ENCODE measurements at places on chromosomes 1 and 21.

GRCh38 chr1:10793129-10793651 is 3.3 kb downstream of the CASZ1 start:
- DNase-seq = no peak

DNA sequence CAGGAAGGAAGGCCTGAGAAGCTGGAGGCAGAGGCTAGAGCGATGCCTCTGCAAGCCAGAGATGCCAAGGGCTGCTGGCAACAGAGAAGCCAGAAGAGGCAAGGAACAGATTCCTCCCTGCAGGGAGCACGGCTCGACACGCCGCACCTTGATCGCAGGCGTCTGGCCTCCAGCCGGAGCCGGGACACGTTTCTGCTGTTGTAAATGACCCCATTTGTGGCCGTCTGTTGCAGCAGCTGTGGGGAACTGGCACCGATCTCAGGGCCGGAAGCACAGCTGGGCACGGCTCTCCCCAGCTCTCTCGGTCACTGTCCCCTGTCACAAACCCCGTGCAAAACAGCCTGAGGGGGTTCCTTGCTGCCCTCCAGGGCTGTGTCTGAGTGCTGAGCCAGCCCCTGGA is 59.6 kb downstream of the SIK1 start:
- DNase-seq = no peak

DNA sequence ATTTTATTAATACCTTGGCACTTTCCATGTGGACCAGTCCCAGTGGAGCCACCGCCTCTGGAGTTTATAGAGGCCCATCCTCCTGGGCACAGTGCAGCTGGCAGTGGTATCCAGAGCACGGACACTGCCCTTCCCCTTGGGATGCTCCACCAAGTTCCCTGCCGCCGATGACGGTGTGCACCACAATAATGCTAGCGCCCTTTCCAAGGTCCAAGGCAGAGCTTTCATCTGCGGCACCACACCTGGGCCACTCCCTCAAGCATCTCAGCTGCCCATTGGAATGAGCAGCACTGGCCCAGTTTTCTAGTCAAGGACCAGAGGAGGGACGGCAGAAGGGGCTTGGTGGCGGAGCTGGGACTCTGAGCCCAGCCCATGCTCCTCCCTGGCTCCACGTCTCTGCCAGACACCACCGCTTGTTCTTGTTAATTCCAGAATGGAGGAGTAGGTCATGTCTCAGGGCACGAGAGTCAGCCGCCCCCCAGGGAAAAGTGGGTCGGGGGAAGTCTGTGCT is 24.5 kb downstream of the SIM2 start:
- DNase-seq = no peak

DNA sequence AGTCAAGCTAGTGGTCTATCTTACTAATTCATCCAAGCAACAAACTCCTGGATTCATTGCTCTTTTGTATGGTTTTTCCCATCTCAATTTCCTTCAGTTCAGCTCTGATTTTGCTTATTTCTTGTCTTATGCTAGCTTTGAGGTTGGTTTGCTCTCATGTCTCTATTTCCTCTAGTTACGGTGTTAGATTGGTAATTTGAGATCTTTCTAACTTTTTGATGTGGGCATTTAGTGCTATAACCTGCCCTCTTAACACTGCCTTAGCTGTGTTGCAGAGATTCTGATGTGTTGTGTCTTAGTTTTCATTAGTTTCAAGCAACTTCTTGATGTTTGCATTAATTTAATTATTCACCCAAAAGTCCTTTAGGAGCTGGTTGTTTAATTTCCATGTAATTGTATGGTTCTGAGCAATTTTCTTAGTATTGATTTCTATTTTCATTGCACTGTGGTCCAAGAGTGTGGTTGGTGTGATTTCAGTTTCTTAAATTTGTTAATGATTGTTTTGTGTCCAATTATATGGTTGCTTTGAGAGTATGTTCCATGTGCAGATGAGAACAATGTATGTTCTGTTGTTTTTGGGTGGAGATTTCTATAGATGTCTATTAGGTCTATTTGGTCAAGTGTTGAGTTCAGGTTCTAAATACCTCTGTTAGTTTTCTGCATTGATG is 154.6 kb downstream of the PLPPR5 start:
- no peak for DNase-seq

- DNase-seq = no peak
Measured at GRCh38 chr1:205250699-205251098, 23.0 kb downstream of the TMCC2 start.

DNA sequence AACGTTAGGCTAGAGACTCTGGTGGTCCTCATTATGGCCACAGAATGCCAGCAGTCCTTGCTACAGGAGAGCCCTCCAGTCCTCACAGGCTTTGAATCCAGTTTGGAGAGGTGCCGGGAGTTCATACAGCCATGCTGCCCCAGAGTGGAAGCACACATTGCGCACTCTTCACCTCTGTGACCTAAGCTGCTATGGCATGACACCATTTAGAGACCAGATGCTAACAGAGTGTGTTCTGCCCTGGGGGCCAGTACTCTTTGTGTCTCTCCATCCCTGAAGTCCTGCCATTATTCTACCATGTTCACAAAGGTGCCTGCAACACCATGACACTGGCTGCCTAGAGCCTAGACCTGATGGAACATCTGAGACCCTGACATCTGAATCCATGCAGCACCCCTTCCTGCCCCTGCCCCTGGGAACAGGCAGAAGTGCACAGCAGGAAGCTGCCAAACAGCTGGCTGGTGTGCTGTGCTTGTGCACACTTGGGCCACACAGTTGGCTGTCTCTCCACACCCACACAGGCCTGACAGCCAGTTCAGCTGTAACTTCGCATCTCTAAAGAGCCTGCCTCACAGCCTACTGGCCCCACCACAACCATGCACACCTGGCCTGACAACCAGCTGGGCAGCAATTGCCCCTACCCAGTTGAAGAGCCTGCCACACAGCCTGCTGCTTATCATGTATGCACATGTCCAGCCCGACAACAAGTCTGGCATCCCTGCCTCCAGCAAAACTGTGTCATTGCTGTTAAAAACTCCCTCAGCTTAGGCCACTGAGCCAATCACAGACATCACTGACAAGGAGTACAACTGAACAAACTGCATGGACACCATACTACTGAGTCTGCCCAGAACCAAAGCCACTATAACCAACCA is 49.1 kb downstream of the MCOLN2 start:
- DNase-seq = no peak

DNA sequence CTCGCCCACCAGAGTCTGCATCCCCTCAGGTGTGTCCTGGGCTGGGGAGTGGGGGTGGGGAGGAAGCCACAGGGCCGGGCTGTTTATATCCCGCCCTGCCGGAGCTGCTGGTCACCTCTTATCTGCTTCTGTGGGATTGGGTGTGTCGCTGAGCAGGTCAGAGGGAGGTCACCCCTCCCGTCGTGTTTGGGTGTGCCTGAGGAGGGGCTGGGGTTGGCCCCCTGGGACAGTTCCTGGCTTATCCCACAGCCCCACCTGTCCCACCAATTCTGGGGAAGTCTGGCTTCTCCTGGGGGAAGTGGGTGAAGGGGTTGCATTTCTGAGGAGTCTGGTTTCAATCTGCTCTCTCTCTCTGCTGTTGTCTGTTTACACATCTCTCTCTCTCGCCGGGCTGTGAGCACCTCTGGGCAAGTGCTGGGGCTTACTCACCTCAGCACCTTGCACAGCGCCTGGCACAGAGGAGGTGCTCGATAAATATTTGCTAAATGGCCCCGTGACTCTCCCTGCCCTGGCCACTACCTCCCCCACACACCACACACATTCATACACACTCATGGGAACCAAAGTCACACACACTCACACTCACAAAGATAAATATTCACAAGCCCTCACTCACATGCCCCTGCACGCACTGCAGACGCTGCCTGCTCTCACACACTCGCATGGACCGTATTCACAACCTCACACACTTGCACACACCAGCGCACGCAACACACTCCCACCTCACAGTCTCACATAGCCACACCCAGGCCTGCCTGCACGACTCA is 8.3 kb downstream of the ELF3 start:
- DNase-seq = no peak

DNA sequence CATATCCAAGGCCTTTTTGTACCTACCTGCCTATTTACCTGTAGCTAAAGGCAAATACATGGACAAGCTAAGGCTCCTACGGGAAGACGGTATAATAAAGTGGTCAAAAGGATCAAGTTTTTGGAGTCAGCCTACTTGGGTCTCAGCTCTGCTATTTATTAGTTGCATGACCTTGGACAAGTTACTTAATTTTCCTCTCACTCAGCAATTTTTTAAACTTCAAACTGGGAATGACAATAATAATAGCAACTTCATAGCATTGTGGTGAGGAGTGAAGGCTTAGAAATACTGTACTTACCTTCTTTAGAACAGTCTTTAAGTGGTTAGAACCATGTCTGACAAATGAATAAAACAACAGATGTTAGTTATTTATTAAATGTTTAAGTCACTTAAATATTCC is 60.2 kb upstream of the SLC35F3 start:
- DNase-seq = no peak

DNA sequence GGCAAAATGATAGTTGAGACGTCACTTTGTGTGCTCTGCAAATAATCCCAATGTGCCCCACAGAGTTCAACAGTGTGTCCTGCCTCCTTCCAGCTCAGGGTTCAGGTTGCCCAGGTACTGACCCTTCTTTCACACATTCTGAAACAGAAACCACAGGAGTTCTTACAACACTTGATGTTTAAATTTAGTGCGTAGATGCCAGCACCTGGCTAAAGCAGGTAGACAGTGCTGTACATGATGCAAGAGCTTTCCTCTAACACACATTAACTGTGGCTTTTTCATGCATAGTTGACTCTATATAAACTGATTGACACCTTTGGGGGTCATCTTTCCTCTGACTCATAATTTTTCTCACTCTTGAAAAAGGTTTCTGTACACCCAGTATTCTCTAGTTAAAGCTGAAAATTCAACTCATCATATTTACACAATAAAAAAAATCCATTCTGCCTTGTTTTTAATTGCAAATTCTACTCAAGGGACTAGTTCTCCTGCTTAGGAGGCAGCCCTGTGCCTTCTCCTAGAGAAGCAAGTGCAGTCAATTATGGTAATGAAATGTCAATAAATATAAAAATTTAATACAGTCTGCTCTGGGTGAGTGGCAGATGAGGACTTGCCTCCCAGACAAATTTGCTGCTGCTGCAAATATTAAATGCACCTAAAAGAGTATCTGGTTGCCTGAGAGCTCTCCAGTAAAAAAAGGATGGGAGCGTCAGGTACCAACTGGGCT is 91.4 kb downstream of the NR5A2 start:
- no peak for DNase-seq

DNA sequence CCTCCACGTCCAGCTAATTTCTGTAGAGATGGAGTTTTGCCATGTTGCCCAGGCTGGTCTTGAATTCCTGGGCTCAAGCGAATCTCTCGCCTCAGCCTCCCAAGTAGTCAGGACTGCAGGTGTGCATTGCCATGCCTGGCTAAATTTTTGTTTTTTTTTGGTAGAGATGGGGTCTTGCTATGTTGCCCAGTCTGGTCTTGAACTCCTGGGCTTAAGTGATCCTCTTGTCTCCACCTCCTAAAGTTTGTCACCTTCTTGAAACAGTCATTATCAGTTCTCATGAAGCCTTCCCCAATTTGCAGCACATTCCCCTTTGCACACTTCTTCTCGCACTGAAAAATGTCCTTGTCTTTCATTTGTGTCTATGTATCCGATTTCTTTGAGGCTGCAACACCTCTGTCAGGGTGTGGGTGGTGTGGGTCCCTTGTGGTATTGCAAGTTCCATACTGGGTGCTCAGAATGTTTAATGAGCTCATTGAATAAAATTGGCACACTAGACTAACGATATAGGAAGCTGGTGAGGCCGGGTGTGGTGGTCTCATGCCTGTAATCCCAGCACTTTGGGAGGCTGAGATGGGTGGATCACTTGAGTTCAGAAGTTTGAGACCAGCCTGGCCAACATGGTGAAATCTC is 2.9 kb upstream of the CORT start:
- DNase-seq = no peak

GRCh38 chr1:221806236-221806635 is 64.3 kb upstream of the DUSP10 start:
- DNase-seq = no peak

GRCh38 chr1:230248889-230249270 is 177.3 kb downstream of the PGBD5 start:
- DNase-seq = no peak

DNA sequence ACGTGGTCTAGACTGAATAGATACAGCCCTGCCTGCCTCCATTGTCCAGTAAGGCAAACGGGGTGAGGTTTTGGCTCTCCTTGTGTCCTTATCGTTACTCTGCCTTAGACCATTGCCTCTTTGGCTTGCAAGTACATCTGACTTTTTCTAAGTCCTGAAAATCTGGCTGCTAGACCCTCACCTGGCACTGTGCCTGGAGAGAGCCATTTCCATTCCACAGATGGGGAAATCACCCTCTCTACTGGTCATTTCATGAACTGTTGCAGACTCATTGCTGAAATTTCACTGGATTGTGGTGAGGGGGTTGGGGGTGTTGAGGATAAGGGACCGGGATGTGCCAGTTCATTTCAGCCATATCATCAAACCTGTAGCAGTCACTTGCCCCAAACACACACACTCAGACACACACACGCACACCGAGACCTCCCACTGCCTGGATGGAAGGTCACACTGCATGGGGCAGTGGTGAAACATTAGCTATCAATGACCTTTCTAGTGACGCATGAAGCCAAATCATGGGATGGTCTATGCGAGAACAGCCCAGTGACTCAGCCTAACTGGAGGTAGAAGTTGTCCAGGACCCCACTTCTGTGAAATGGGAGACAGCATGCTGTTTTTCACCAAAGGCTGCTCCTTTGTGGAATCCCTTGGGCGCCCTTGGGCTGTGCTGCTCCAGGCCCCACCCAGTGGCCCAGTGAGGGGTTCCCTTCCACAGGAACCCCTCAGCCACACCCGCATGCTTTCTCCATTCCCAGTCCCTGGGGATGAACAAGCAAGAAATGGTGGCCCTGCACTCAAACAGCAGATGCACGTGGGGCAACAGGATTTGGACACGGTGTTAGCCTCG is 34.9 kb upstream of the VASH2 start:
- no peak for DNase-seq

- DNase-seq = no peak
Measured at GRCh38 chr1:42861014-42861399, 14.6 kb downstream of the ZNF691 start.

DNA sequence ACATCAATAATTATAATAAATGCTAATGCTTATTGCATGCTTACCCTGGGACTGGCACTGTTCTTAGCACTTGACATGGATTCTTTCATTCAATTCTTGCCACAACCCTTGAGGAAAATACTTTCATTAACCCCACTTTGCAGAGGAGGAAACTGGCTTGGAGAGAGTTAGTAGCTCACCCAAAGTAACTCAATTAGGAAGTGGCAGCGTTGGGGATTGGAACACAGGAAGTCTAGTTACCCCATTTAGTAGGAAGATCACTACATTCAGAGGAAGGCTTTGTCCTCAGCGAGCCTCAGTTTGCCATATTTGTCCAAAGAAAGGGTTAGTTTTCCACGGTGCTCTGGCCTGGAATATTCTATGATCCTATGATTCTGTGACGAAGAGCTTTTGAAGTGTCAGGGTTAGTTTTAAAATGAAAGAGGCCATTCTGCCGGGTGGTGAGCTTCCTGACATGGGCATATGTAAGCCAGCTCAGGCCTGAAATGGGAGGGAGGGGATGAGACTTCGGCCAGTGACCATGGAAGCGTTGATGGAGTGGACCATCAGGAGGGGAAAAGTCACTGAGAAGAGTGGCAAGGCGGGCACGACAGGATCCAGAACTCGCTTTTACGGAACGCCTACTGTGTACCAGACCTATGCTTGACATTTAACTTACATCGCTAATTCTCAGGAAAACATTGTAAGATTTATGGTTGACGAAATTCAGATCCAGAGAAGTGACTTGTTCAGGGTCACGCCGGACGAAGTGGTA is 28.2 kb upstream of the EPB41 start:
- no peak for DNase-seq

Measured in activated CD4-positive, CD25-positive, alpha-beta regulatory T cell treated with anti-CD3 and anti-CD28 coated beads, Interleukin-2, amount 50 U/mL, for 16 hours (primary cell).